ENCODE measurements at places on chromosomes 13 and 19.

- no peak for DNase-seq
Observed at GRCh38 chr13:27171244-27171826, at the start of gene USP12. Gene USP12 (minus strand): TSS chr13:27171811. CDS start chr13:27171639, 172 bp downstream.

- DNase-seq: no peak
Observed at GRCh38 chr19:3813473-3814392, 27.6 kb upstream of the MATK start.

- no peak for DNase-seq
Observed at GRCh38 chr13:106113796-106114195, 421.7 kb downstream of the EFNB2 start.

DNA sequence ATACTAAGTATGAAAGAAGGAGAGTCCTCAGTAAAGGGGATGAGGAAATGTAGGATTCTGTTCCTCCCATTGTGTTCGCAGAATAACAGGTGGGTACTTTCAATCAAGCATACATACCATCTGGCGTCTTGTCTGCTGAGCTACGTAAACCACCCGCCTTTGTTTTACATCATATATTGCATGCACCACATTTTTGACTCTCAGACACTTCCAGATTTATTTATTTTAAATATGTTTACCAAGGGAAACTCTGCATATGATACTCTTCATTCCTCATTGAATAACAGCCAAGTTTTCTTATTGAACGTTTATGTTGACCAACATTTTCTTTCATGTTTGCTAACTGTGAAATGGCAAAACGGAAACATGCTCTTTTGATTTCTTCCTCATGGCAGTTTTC lies 174.1 kb downstream of the FGF14 start:
- no peak for DNase-seq

DNA sequence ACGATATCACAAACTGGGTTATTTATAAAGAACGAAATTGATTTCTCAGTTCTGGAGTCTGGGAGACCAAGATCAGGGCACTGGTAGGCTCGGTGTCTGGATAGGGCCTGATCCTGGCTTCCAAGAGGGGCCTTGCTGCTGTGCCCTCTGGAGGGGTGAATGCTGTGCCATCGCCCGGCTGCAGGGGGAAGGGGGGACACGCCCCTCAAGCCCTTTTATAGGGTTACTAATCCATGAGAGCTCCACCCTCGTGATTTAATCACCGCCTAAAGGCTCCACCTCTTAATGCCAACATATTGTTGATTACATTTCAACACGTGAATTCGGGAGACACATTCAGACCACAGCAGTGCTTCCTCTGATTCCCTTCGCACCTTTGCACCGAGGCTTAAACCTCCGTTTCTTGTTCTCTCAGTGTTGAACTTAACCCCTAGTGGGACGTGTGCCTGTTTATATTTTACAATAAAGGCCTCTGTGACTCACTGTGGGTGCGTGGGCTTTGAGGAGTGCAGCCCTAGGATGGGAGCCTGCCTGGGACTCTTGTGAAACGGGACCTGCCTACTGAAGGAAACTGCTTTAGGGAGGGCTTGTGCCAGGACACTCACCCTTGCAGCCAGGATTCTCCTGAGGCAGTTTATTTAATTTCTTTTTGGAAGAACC lies 52.4 kb upstream of the SPATA13 start:
- no peak for DNase-seq

DNA sequence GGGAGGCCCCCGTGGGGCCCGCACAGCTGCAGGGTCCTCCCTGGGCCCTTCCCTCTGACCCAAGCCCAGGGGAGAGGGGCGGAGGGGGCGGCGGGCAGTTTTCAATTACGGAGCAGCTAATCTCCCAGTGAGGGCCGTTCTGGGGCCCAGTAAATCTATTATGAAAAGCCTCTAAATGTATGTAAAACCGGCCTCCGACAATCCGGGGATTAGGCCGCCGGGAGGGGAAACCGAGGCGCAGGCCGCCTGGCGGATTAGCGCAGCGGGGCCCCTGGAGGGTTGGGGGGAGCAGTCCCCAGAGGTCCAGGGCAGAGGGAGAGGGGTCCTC lies 25.1 kb downstream of the EFNA2 start:
- no peak for DNase-seq

- no peak for DNase-seq
Observed at GRCh38 chr19:13781547-13781946, 7.3 kb downstream of the C19orf53 start.

- no peak for DNase-seq
Observed at GRCh38 chr13:27793507-27794367, 1.5 kb downstream of the GSX1 start.

GRCh38 chr13:24159357-24159756 lies 1.2 kb upstream of the SPATA13 start:
- no peak for DNase-seq

DNA sequence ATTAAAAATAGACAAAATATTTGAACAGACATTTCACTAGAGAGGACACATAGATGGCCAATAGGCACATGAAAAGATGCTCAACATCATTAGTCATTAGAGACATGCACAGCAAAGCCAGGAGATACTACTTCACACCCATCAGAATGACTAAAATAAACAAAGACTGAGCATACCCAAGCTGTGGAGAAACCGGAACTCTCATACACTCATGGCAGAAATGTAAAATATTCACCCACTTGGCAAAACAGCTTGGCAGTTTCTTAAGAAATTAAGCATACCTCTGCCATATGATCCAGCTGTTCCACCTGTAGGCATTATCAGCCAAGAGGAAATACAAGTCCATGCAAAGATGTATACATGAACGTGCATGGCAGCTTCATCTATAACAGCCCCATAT lies 213.4 kb downstream of the TSHZ3 start:
- no peak for DNase-seq

DNA sequence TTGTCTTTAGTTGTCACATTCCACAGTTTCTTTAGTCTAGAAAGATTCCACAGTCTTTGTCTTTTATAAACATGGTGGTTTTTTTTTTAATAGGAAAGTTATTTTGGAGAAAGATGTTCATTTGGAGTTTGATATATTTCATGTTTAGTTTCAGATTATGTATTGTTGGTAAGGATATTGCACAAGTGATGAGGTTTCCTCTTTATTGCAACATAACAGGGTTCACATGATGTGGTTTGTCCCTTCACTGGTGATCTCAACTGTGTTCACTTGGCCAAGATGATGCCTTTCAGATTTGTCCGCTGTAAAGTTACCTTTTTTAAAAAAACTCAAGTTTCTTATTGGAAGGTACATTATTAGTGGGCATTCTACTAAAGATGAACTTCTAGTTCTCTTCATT lies 3.2 kb downstream of the ZNF230 start:
- DNase-seq: no peak

DNA sequence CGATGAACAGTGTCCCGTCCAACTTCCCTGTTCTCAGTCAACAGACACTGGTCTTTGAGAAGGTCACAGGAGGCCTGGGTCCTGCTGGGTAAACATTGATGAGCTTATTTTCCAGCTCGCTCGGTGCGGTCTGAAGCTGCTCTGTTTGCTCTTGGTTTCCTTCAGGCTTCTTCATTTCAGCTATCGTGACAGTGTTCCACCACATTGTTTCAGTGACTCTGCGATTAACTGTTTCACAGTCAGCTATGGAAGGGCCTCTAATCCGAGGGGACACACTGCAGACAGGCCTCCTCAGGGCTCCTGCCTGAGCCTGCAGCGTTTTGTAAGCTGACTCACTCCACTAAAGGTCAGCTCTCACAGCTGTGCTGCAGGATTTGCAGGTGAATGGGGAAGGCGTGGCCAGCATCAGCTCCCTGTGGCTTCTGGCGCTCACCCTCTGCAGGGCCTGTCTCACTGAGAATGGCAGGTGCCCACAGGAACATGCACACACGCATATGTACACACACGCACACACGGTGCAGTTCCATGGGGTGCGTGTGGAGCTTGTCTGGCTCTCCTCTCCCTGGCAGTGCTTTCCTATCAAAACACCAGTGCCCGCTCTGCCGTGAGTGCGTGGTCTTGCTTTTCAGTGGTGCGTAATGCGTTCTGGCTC lies 62.9 kb upstream of the MCF2L start:
- no peak for DNase-seq

DNA sequence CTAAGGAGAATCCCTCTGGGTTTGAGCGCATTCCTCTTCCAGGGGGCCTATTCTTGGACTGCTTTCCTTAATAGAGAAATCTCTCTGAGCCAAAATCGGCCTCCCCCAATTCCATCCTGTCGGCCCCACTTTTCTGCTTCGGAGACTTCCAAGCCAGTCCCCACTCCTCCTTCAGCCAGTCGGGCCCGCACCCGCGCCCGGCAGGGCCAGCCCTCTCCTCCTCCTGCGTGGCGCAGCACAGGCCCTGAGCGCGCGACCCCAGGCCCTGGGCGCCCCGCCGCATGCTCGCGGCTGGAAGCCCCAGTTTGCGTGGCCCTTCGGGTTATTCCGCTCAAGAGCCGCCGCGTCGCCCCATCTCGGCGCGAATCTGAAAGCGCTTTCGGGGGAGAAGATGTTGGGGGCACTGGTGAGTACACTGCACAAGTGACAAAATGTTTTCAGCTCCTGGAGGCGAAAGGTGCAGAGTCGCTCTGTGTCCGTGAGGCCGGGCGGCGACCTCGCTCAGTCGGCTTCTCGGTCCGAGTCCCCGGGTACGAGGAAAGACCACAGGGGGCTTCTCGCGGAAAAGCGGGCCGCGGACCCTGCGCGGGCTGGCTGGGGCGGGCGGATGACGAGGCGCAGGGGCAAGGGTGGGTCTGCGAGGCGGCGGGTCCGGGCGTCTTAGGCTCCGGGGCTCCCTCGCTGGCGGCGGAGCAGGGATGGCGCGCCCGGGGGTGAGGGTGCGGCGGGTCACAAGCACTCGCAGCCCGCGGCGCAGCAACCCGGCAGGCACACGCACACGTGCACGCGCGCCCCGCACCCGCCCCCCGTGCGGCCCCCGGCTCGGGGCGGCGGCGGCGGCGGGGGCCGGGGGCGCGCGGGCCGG lies at the start of gene IL17D:
IL17D (plus strand) TSS at position 785 of the 865 bp plus-strand sequence. CDS start 303 bp downstream, outside the sequence.
- DNase-seq: peak; percentile 35

- no peak for DNase-seq
Observed at GRCh38 chr13:68813180-68813796, 1294.3 kb upstream of the ATXN8OS start.

GRCh38 chr13:30234619-30235162 lies 72.7 kb downstream of the KATNAL1 start:
- DNase-seq: no peak

GRCh38 chr13:51865838-51866237 lies 4.1 kb downstream of the CCDC70 start:
- no peak for DNase-seq

GRCh38 chr19:6086068-6086788 lies 24.1 kb downstream of the RFX2 start:
- DNase-seq: no peak

DNA sequence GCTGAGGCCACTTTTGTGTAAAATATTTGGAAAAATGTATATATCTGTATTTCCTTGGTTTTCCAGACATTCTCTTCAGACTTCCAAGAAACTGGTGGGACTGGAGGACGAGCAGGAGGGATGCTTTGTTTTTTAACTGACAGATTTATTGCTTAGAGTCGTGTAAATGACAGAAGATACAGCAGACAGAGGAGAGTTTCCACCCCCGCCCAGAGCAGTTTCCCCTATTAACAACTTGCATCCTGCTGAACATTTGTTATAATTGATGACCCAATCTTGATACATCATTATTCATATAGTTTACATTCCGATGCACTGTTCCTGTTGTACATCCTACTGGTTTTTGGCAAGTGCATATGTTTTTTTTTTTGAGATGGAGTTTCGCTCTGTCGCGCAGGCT lies 7.1 kb upstream of the DOCK6 start:
- no peak for DNase-seq

GRCh38 chr13:28684257-28684656 lies 25.3 kb downstream of the POMP start:
- no peak for DNase-seq

GRCh38 chr13:21675095-21675991 lies 4.5 kb downstream of the FGF9 start:
- peak; percentile 45 for DNase-seq

- no peak for DNase-seq
Observed at GRCh38 chr13:20024702-20025101, 66.2 kb downstream of the ZMYM2 start.

DNA sequence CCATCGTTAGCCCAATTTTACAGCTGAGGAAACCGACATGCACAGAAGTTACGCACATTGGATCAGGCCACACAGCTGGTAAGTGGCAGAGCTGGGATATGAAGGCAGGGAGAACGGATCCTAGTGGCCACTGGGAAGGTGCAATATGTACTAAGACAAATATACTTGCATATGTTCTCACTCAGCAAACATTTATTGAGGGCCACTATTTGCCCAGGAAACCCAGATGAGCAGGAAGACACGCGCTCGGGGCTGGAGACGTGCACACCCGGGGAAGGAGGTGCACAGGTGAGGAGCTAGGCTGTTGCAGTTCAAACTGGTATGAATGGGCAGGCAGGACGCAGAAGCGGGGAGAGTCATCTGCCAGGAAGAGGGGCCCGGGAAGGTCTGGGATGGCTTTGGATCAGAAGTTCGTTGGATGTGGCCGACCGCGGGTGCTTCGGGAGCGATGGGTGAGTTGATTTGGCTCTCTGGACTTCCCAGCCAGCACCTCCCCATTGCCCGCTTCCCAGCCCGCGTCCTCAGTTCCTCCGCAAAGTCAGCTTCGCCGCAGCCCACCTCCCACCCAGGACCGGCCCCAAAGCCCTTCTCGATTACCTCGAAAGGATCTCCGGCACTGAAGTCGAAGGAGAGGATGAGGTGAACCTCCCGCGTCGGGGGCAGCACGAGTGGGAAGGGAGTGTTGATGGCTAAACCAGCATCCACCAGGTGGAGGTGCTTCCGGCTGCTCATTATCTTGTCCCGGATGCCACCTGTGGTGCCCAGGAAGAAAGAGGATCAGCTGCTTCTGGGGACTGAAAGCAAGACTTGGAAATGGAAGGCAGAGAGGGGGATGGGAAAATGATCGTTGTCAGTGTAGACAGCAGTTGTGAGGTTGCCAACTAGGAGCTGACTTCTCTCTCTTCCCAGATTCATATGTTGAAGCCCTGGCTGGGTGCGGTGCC lies 17.8 kb upstream of the CABP5 start:
- DNase-seq: no peak

DNA sequence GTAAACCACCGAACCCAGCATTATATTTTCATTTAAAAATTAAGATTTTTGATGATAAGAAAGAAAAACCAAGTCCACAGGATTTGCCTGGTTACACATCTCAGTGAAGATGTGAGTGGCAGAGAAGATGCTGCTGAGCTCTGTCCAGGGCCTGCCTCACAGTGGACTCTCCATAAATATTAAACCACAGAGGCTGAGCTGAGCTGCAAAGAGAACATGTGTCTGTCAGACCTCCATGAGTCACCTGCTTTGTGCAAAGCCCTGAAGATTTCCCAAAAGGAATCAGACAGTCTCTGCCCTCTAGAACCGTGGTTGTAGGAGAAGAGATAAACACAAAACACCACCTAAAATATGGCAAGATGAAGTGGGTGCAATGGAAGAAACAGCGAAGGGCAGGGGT lies 127.2 kb upstream of the TSC22D1 start:
- DNase-seq: no peak

Measured in thymus (tissue), 14 donors.